ENCODE measurements at places on chromosomes 7 and 10. TPM values are rescaled to one million over a fixed set of nuclear protein-coding genes. Genes with fewer than 3 reads are reported as not detected.

DNA sequence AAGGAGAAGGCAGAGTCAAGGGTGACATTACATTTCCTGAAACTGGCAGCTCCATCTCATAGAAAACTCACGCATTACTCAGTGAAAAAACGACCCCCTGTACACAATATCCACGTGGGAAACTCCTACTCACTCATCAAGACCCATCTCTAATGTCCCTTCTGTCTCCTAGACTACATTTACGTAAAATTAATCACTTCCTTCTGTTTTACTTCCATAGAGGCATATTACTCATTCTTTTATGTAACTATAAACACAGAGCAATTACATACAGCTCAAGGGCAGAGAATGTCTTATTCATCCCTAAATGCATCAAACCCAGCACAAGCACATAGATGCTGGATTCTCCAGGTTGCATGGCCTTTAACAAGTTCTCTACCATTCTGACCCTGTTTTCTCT lies 281.8 kb downstream of the KCNMA1 start:
- no peaks in the 10 kb centered on the region for H3K36me3 ChIP-seq
- no peak overlapping the region for H3K27ac ChIP-seq
- no peak overlapping the region for H3K4me3 ChIP-seq
- H3K4me1 ChIP-seq, result no peaks in the 10 kb centered on the region
- no peaks in the 10 kb centered on the region for H3K27me3 ChIP-seq

DNA sequence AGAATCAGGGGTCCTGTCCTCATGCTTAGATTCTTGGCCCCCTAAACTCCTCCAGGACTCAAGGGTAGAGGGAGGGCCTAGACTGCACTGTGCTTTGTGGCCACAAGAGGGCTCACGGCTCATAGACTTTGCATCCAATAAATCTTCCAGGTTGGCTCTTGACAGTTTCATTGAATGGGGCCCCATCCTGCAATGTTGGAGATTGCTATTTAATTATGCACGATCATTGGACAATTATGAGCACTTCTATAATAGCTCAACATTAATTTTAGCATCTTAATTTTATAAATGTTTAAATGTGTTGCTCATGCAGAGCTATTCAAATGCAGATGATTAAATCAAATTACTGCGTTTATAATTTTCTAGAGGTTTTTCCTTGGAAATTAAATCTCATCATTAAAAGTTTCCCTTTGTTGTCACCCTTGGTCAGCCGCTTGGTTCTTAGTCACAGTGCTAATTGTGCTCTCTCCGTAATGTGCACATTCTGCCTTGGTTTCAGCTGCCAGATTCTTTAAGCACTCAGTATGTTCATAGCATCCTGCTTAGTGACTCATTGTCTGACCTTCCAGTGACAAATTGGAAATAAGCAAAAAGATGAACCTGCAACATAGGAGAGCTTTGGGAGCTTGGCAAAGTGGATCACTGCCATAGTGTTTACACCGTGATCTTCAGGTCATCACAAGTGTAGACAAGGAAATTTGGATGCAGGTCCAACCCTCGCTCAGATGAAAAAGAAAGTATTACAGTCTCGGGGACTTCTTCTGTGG lies 33.4 kb upstream of the PLPP4 start:
- no peak overlapping the region for H3K27ac ChIP-seq
- DNase-seq, result peak; percentile 69
- H3K4me3 ChIP-seq, result no peak overlapping the region
- H3K4me1 ChIP-seq, result no peaks in the 10 kb centered on the region
- no peaks in the 10 kb centered on the region for H3K27me3 ChIP-seq

DNA sequence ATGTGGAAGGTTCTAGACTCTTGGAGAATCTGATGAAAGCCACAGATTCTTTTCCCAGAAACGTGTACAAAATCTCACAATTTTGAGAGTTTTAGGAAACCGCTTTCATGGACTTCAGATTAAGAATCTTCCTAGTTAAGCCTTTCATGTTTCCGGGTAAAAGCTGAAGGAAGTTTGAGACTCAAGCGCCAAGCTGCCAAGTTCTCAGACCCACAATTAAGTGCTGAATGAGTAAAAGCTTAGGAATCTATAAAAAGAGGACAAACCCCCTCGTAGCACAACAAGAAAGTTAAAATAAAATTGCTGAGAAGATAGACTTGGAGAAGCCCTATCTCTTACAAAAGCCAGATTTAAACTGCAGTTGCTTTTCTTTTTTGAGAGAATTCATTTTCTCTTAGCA lies 99.6 kb downstream of the ST8SIA6 start:
- no peaks in the 10 kb centered on the region for H3K4me1 ChIP-seq
- H3K36me3 ChIP-seq, result no peaks in the 10 kb centered on the region
- no peak overlapping the region for H3K27ac ChIP-seq
- DNase-seq, result no peak

- no peaks in the 10 kb centered on the region for H3K36me3 ChIP-seq
- peaks cover 3% of the 10 kb centered on the region for H3K27me3 ChIP-seq
- DNase-seq, result no peak
Measured at GRCh38 chr7:107815254-107815882, 12.3 kb upstream of the SLC26A3 start.

- H3K27me3 ChIP-seq, result no peaks in the 10 kb centered on the region
- no peaks in the 10 kb centered on the region for H3K4me1 ChIP-seq
- no peak overlapping the region for H3K4me3 ChIP-seq
- H3K36me3 ChIP-seq, result no peaks in the 10 kb centered on the region
- DNase-seq, result no peak
Measured at GRCh38 chr10:2874963-2875362, 192.4 kb upstream of the PFKP start.

GRCh38 chr7:135335628-135336139 lies 102.0 kb downstream of the STRA8 start:
- no peaks in the 10 kb centered on the region for H3K27me3 ChIP-seq
- no peaks in the 10 kb centered on the region for H3K36me3 ChIP-seq
- H3K27ac ChIP-seq, result no peak overlapping the region
- H3K4me1 ChIP-seq, result peaks cover 2% of the 10 kb centered on the region
- H3K4me3 ChIP-seq, result no peak overlapping the region

- DNase-seq, result no peak
- no peak overlapping the region for H3K27ac ChIP-seq
- H3K36me3 ChIP-seq, result no peaks in the 10 kb centered on the region
- no peaks in the 10 kb centered on the region for H3K27me3 ChIP-seq
- H3K4me1 ChIP-seq, result peaks cover 2% of the 10 kb centered on the region
- H3K4me3 ChIP-seq, result no peak overlapping the region
Measured at GRCh38 chr7:4058158-4058557, 623.9 kb upstream of the FOXK1 start.

GRCh38 chr10:95831515-95831914 lies 75.6 kb downstream of the ENTPD1 start:
- peak; percentile 66 for DNase-seq
- H3K27ac ChIP-seq, result peak overlapping the region; percentile 98
- H3K36me3 ChIP-seq, result peaks cover 22% of the 10 kb centered on the region
- H3K4me1 ChIP-seq, result peaks cover 47% of the 10 kb centered on the region
- no peaks in the 10 kb centered on the region for H3K27me3 ChIP-seq
- peak overlapping the region; percentile 73 for H3K4me3 ChIP-seq

DNA sequence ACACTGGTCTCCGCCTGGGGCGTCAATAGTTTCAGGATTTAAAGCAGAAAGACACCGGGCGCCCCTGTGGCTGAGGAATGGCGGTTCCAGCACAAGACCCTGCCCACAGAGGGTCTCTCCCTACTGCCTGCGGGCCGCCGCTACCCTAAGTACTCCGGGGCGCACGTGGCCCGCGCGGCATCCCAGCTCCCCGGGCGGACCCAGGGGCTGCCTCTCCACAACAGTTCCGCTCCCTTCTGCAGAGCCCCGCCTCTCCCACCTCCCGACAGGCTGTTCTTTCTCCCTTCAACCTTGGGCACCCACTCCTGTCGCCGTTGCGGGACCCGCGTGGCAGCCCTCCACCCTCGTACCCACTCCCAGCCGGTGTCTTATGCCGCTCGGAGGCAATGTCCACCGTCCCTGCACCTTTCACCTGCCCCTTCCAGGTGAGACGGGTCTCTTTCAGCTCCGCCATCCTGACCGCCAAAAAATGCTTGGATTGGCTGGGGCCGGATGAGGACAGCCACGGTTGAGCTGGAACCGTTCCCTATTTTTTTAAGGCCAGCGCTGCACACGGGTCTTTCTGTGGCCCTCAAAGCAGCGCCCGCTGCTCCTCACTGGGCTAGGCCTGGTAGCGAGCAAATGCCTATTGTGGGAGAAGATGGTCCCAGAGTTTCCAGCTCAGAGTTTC lies 1.6 kb upstream of the NKX2-3 start:
- no peak overlapping the region for H3K27ac ChIP-seq
- peaks cover 21% of the 10 kb centered on the region for H3K4me1 ChIP-seq
- peaks cover 89% of the 10 kb centered on the region for H3K27me3 ChIP-seq
- no peaks in the 10 kb centered on the region for H3K36me3 ChIP-seq

DNA sequence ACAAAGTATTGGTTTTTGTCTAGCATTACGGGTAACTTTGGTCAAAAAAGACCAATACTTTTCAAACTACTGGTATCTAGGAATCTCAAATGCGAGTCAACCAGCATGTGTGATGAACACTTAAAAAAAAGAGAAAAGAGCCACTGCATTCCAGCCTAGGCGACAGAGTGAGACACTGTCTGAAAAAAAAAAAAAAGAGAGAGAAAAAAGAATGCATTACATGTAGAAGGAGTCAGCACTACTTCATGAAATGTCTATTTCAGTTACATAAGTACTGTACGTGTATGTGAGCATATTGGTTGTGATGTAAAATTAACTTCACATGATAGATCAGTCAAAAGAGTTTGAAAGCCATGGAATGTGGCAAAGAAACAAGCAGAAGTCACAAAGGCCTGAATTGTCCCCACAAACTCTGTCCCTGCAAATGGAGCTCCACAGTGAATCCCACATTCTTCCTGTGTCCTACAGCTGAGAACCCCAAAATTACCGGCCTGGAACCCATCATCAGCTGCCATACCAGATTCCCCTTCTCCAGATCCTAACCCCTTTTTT lies 1.6 kb downstream of the DENND11 start:
- peaks cover 13% of the 10 kb centered on the region for H3K27me3 ChIP-seq
- peak overlapping the region; percentile 74 for H3K27ac ChIP-seq
- H3K4me1 ChIP-seq, result peaks cover 45% of the 10 kb centered on the region

- no peak overlapping the region for H3K27ac ChIP-seq
- H3K27me3 ChIP-seq, result no peaks in the 10 kb centered on the region
- no peak overlapping the region for H3K4me3 ChIP-seq
- DNase-seq, result no peak
- H3K4me1 ChIP-seq, result no peaks in the 10 kb centered on the region
Measured at GRCh38 chr10:81414038-81414437, 461.0 kb upstream of the NRG3 start.

DNA sequence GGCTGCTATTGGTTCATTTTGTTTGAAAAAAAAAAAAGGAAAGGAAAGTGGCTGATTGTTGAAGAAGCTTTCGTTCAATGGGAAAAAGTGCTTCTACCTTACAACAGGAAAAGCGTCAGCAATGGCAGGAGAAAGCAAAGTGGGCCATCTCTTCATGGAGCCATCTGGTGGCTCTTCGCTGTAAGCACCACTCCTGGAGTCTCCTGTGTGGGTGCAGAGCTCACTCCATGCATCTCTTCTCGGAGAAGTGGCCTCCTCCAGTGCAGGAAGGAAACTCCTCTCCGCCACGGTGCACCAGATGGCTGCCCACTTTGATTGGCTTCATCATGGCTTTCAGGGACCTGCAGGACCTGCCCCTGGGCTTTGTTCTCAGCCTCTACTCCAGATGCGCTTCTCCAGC lies 250.9 kb downstream of the PTEN start:
- no peak overlapping the region for H3K27ac ChIP-seq
- no peak overlapping the region for H3K4me3 ChIP-seq
- no peaks in the 10 kb centered on the region for H3K36me3 ChIP-seq
- H3K27me3 ChIP-seq, result peaks cover 3% of the 10 kb centered on the region

DNA sequence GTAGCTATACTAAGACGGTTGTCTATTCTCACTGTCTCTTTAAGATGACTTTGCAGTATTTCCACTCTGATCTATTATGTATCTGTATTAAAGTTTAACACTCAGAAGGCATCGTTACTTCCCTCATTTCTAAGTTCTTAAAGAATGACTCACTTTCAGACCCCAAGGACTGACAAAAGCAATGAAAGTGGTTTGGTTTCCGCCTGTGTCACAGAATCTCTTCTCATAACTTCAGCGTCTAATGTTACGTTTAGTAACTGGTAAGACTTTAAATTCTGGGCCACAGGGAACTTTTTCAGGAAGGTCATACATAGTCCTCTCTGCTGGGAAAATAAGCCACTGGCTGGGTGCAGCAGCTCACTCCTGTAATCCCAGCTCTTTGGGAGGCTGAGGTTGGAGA lies 892.0 kb upstream of the AUTS2 start:
- H3K27ac ChIP-seq, result no peak overlapping the region
- no peaks in the 10 kb centered on the region for H3K4me1 ChIP-seq
- H3K36me3 ChIP-seq, result no peaks in the 10 kb centered on the region
- H3K4me3 ChIP-seq, result no peak overlapping the region
- no peak for DNase-seq
- H3K27me3 ChIP-seq, result no peaks in the 10 kb centered on the region

- peaks cover 18% of the 10 kb centered on the region for H3K4me1 ChIP-seq
- no peak for DNase-seq
- H3K27ac ChIP-seq, result no peak overlapping the region
- no peak overlapping the region for H3K4me3 ChIP-seq
- peaks cover 49% of the 10 kb centered on the region for H3K36me3 ChIP-seq
- no peaks in the 10 kb centered on the region for H3K27me3 ChIP-seq
Measured at GRCh38 chr7:137928626-137929025, 73.3 kb downstream of the CREB3L2 start.

DNA sequence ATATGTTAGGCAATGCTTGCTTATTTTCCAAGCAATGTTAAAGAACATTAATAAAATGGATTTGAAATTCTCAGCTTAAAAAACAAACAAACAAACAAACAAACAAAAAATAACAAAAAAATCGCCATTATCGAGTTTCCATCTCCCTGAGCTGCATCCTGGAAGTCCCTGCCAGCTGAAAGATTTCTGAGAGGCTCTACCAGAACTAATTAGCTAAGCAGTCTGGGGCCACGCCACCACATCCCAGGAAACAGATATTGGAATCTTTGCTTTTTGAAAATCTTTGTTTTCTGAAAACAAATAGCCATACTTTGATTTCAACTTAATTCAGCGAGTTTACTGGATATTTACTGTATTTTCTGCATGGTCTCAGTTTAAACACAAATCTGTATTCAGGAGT lies 143.6 kb downstream of the LSMEM1 start:
- H3K27ac ChIP-seq, result no peak overlapping the region
- H3K4me3 ChIP-seq, result no peak overlapping the region
- no peaks in the 10 kb centered on the region for H3K36me3 ChIP-seq
- no peak for DNase-seq

GRCh38 chr7:120662291-120662690 lies 195.7 kb downstream of the TSPAN12 start:
- H3K27me3 ChIP-seq, result no peaks in the 10 kb centered on the region
- no peak for DNase-seq
- no peaks in the 10 kb centered on the region for H3K4me1 ChIP-seq
- H3K36me3 ChIP-seq, result no peaks in the 10 kb centered on the region
- no peak overlapping the region for H3K27ac ChIP-seq

DNA sequence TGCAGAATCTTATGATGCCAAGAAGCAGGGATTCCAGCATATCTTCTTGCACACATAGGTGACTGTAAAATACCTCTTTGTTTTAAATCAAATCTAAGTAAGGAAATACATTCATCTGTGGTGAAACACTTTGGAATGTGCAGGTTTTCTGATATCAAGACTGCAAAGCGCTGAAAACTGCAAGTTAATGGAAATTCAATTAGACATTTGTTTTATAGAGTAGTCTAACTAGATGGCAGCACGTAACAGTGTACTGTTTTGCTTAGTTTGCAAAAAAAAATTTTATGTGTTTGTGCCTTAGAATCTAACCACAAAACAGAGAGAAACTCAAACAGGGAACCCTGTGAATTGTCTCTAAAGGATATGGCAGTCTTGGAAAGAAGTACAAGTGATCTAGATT lies 259.2 kb downstream of the HDAC9 start:
- DNase-seq, result no peak
- H3K4me1 ChIP-seq, result no peaks in the 10 kb centered on the region
- H3K36me3 ChIP-seq, result no peaks in the 10 kb centered on the region
- H3K4me3 ChIP-seq, result no peak overlapping the region
- no peak overlapping the region for H3K27ac ChIP-seq

ASZ1 gene
- total RNA-seq, result not detected

PIP gene
- total RNA-seq, result not detected

WNT8B gene
- total RNA-seq, result 0.43 TPM

ZNF22 gene
- 26.7 TPM for total RNA-seq

PLEKHS1 gene
- total RNA-seq, result not detected
